ENCODE measurements at places on chromosomes 12 and 14.

DNA sequence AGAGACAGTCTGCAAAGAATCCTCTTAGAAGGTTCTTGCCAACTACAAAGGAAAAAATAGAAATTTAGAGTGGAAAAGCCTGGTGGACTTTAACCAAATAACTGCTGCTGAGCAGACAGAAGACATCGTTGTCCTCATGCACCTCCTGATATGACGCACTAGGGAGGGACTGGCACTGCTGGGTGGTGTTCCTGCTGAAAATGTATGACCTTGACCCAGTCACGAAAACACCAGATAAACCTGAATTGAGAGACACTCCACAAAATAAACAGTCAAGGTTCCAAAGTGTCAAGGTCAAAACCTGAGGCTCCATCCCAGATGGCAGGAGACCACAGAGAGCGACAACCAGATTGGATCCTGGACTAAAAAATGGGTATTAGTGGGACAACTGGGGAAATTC is 61.9 kb downstream of the CHGA start:
- DNase-seq = no peak

- DNase-seq = no peak
Measured at GRCh38 chr14:71362920-71363584, 455.8 kb downstream of the PCNX1 start.

GRCh38 chr12:53518381-53518780 is 11.1 kb upstream of the NPFF start:
- no peak for DNase-seq

DNA sequence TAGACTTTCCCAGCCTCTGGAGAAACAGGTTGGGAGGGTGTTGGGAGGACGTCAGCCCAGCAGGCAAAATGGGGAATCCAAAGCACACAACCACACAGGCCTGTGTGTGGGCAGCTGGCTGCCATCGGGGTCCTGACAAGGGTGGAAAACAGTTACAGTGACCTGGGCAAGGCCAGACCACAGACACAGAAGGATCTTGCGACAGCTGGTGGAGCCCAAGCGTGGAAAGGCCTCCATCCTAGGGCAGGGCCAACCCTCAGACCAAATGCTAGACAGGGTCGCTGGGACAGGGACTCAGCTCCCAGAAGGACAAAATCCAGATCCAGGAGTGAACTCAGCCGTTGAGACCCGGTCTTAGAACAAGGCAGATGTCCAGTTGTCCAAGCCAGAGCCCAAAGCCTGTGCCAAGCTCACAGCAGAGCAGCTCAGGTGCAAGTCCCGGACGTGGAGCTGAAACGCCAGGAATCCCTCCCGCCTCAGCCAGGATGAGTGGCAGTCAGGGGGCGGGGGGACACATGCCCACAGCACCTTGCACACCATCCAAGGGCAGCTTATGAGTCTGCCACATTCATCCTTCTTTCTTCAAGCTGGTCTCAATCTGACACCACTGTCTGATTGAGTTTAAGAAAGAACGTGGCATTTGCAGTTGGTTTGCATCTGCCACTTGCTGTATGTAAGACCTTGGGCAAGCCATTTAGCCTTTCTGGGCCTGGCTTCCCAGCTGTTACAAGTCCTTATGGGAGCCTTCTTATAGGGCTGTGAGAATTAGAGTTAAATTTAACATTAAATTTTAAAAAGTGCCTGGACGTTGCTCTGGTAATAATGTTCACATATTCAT is 37.6 kb downstream of the DEGS2 start:
- no peak for DNase-seq

DNA sequence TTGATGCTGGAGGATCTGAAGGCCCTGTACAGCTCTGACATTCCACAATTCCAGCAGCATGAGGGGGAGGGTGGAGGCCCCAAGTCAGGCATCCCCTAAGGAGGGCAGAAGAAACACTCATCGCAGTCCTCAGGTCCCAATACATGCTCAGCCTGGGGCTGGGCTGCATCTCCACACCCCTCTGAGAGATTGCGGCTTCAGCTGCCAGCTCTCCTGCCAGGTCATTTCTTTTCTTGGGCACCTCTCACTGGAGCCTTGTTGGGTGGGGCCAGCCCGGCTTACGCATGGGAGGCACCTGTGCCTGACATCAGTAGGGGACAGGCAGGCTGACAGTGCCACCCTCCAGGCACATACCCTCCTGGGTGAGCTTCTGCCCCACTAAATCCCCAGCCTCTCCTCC is 89.8 kb downstream of the DICER1 start:
- DNase-seq = no peak

DNA sequence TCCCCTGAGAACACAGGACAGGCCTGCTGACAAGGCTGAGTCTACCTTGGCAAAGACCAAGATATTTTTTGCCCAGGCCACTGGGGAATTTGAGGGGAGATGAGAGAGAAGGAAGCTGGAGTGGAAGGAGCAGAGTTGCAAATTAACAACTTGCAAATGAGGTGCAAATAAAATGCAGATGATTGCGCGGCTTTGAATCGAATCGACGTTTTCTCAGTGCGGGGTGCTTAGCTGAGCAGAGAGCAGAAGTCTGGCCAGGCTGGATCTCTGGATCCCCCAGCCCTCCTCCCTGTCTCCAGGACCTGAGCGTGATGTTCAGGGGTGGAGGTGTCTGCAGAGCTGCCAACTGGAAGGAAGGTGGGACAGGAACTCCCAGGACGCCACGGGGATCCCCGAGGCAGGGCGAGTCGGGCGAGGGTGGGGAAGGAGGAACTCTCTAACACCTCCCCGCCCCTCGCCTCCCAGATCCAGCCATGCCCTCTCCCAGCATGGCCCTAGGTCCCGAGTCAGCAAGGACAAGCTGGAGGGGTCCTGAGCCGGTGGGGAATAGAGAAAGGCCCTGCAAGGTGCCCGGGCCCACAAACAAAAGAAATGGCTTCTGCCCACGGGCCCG is 527 bp upstream of the CARMIL3 start:
- DNase-seq = no peak

DNA sequence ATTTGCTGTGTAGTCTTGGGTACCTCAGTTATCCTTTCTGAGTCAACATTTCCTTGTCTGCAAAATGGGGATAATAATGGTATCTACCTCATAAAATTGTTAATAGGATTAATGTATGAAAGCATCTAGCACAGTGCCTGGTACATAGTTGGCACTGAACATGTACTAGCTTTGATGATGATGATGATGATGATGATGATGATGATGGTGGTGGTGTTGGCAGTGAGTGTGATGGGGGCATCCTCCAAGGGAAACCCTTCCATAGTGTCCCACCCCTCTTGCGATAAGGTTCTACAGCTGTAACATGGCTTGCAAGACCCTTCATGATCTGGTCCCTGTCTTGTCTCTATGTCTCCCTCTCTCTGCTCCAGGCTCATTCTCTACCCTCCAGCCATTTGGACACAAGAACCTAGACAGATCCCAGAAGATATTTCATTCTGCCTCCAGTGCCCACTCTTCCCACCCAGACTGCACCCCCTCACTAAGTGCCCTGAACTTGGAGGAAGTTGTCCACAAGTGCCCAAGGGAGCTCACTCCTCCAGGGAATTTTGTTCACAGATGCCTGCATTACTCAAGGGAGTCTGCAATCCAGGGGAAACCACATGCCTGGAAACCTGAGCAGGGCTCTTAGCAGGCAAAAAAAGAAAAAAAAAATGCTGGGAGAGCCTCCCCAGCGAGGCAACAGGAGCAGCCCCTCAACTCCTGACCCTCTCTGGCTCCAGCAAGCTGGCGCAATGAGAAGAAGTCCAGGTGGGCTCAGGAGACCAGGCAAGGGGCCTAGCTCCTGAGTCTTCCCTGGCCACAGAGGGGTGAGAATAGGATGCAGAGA is 10.1 kb upstream of the BDKRB1 start:
- no peak for DNase-seq

DNA sequence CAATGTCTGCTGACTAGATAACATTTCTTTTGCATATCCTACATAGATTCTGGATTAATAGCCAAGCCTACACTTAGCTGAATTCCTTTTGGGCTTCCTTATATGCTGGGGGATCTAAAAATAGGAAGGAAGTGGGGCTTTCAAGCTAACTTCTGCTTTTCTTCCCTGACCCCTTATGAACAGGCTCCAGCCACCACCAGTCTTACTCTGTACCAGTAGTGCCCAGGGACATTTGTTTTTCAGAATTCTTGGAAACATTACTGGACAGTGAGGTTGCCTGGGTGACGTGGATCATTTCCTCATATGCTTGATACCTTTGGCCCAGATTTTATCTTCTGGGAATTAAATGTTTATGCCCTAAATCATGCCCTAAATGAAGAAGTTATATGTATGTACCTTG is 55.9 kb upstream of the SRRM4 start:
- DNase-seq = no peak

- no peak for DNase-seq
Measured at GRCh38 chr12:110933326-110933974, 13.1 kb upstream of the MYL2 start.

- DNase-seq = no peak
Measured at GRCh38 chr12:48016373-48017020, 12.2 kb upstream of the COL2A1 start.

DNA sequence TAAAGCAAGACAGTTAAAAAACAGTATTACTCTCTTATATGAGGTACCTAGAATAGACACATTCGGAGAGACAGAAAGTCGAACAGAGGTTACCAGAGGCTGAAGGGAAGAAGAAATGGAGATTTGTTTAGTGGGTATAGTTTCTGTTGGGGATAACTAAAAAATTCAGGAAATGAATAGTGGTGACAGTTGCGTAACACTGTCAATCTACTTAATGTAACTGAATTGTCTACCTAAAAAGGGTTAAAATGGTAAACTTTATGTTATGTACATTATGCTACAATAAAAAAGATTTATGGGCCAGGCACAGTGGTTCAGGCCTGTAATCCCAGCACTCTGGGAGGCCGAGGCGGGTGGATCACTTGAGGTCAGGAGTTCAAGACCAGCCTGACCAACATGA is 30.6 kb upstream of the SLC6A13 start:
- DNase-seq = no peak

- no peak for DNase-seq
Measured at GRCh38 chr12:100661300-100661951, 87.9 kb downstream of the GAS2L3 start.

DNA sequence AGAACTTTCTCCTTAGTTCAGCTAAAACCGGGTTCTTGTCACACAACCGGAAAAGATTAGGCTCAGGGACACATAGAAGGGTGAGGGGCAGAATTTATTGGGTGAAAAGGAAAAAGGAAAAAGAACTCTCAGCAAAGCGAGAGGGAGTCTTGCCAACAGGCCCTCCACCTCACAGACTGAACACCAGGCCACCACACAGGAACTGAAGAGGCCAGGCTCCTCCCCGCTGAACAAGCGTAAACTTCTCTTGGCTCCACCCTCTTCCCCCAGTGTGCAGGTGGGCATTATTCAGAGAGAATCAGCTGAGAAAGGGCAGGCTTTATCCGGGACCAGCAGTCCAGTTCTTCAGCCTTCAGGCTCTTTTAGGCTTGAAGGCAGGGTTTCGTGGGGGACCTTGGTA is 125.6 kb upstream of the FGD4 start:
- peak; percentile 16 for DNase-seq

DNA sequence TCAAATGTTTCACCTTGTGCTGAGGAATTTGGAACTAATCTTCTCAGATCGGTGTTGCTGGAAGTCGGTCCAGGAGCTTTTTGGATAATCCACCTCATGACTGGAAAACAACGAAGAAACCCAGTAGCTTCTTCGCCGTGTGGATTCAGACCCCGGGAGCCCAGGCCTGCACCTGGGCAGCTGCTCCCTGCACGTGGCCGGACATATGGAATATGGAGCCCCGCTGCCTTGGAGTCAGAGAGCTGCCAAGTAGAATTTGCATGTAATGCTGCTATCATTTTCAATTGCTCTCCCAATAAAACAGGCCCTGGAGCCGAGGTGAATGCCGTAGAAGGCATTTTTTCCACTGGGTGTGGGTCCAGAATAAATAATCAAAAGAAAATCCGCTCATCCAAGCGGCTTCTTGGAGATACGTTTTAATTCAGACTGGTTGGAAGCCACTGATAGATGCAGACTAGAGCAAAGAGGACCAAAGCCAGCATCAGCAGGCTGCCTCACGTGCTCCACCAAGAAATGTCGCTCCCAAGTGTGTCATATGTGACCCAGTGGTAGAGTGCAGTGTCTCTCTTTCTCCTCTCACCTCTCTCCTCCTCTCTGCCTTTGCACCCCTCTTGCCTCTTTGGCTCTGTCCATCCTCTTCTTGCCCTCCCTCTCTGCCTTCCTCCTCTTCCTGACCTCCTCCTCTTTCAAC is 115.3 kb downstream of the ZNF664 start:
- DNase-seq = no peak

GRCh38 chr14:104827177-104828055 is 26.5 kb downstream of the ZBTB42 start:
- peak; percentile 30 for DNase-seq

DNA sequence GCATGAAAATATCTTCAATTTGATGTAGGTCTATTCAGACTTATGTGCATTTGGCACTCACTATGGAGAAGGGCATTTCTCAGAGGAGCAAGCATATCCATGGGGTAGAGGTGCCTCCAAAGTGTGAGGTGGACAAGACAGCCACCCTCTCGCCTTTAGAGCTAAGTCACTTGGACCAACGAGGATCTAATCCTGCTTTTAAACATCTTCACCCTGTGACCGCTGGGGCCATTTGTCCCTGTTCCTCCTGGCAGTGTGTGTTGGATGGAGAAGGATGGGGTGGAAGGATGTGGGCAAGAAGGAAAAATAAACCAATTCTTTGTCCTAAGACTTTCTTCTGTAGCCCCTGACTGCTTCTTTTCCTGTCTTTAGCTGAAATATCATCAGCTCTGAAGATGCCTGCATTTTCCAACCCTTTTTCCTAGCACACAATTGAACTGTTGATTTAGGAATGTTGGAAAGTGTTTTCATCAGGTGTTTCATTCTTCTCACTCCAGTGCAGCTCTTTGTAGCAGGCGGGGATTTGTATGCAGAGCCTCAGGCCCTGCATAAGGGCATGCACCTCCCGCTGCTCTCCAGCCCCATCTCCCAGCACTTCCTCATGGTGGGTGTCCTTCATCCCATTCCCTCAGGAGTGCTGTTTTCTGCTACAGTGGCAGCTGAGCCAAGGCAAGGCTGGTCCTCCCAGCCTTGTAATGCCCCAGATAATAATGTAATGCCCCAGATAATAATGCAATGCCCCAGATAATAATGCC is 5.3 kb downstream of the FGF6 start:
- no peak for DNase-seq

GRCh38 chr14:26026384-26026783 is 571.4 kb downstream of the NOVA1 start:
- no peak for DNase-seq

- no peak for DNase-seq
Measured at GRCh38 chr14:58071341-58071740, 80.7 kb downstream of the ARMH4 start.

DNA sequence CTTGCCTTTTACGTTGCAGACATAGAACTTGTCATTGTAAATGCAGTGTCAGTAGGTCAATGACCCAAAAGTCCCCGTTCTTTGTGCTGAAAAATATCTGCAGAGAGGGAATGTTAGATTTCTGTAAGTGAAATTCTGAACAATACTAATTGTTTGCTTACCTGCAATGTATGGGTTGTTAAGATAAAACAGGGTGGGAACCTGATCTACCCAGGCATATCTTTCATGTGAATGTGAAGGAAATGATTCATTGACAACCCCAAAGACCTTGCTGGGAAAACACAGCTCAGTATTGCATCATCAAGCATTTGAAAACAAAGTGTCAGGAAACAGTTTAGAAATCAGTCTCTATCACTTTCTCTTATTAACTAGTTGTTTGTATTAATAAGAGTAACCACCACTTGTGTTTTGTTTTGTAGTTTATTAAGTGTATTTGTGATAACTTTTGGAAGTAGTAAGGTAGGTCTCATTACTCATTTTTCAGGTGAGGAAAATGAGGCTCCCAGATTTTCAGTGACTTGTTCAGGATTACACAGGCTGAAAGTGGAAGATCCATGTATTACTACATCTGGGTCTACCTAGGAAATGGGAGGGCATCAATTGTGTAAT is 57.9 kb upstream of the SLC38A2 start:
- no peak for DNase-seq
